ENCODE measurements at places on chromosomes 16 and 17. TPM values are rescaled to one million over a fixed set of nuclear protein-coding genes. Genes with fewer than 3 reads are reported as not detected.

DNA sequence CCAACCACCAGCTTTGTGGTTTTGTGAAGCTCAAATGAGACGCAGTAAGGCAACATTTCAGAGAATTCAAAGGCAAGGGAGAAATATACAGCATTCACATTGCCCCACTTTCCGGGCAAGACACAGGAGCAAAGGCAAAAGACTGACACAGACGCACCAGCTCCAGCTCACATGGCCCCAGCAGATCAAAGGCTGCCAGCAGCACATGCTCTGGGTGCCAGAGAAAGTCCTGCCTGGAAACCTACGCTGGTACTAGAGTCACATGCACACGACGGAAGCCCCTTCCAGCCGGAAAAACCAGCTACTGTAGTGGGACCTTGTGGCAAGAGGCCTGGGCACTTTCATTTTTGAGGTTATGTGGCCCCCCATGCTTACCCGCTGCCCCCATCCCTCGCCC, 50.1 kb downstream of the GTF3C1 start:
- DNase-seq: no peak

- DNase-seq: peak; percentile 91
Measured at GRCh38 chr17:35804658-35805192, 4.6 kb upstream of the TAF15 start.

DNA sequence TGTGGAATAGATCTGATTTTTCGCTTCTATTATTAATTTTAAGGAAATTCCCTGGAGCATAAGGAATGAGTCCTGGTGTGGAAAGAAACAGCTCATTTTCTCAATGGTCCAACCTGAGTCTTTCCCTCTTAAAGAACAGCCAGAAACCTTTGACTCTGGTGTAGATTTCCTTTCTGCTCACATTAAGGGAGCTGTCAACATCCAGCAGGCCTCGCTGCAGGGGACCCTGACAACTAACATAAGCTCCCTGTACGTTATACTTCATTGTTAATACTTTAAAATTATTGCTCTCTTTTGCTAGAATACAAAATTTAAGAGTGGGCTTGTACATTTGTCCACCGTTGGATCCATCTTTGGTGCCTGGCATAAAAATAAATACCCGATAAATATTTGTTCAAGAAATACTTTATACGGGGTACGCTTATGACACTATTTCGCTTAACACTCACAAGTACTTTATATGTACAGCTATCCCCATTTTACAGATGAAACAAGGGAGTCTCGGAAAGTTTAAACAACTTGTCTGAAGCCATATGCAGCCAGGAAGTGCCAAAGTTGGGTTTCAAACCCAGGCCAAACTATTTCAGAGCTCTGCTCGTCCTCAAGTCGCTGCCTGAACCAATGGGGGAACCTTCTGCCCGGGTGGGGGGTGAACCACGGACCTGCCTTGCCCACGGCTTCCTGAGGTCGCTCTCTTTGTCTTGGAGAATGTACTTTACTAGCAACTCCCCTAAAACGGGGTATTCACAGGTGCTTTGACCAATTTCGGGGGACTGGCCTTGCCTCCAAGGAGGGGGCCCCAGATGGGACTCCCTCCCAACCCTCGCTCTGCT, 611 bp downstream of the SMARCE1 start:
- peak; percentile 5 for DNase-seq

DNA sequence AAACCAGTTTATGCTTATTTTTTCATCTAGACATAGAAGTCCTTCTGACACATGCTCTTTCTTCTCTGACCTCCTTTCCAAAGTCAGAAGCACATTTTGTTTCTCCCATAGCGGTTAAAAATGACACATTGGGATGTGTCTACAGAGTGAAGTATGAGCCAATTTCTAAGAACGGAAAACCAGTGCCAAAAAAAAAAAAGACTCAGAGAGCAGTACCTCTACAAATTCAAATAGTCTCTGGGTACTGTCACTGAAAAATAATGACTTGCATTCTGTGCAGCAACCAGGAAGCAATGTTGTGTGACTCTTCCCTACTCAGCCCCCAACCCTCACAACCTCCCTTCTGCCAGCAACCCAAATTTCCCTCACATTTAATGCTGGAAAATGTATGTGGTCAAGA, 145.5 kb upstream of the PMFBP1 start:
- peak; percentile 76 for DNase-seq

- no peak for DNase-seq
Measured at GRCh38 chr17:8865811-8866210, 1.7 kb downstream of the PIK3R6 start.

DNA sequence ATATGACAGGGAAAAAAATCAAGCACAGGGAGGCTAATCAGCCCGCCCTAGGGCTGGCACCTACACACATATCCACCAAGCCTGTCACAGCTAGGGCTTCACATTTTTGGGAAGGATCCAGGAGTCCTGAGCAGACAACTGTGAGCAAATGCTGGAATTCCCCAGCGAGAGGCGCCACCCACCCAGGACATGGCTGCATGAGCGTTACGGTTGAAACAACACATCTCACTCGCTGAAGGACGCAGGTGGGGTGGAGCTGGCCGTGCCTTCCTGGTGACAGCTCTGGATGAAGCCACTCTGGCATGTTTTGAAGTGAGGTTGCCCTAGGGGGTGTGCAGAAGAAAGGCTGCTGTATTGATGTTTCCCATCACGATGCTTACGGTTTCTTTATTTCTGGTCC, 315.1 kb upstream of the EEF2KMT start:
- no peak for DNase-seq

- DNase-seq: peak; percentile 32
Measured at GRCh38 chr16:14007450-14007849, 63.7 kb upstream of the MRTFB start.

DNA sequence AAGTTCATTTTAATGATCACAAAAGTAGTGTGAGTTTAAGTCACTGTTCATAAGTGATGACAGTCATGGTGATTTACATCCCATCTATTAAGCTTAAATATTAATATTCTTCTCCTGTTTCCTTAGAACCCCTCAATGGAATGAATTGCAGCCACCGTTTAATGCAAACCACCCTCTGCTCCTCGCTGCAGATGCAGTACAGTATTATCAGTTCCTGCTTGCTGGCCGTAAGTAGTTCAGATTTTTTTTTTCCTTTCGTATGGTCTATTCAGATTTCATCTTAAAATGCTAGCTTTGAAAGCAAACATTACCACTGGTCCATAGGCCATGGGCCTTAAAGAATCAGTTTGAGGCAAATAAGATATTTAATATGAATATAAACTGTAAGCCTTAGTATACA, 359.0 kb upstream of the TBX2 start:
- DNase-seq: no peak

The SMPD3 gene
- total RNA-seq: not detected

- peak; percentile 95 for DNase-seq
Measured at GRCh38 chr17:17151962-17152361, 54.2 kb downstream of the PLD6 start.

The CDH13 gene
- 162 TPM for total RNA-seq

The ABCA8 gene
- total RNA-seq: not detected

DNA sequence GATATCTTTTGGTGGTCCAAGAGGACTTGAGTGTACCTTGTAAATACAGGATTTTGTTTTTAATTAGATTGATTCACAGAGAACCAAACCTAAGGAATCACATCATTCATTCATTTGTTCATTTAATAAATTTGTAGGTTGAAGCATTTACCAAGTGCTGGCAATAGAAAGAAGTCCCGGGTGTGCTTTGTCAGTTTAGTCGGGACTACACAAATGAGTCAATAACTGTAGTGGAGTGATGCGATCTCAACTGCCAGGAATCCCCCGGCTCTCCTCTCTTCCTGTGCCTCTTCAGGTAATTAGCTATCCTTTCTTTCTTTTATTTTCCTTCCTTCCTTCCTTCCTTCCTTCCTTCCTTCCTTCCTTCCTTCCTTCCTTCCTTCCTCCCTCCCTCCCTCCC, 1.4 kb upstream of the WWOX start:
- no peak for DNase-seq
